Stimulated activated CD8-positive, alpha-beta memory T cell treated with anti-CD3 and anti-CD28 coated beads, Interleukin-4, amount 100 ng/mL, for 1 hour (primary cell): ENCODE measurements at places on chromosomes 5 and 9.

DNA sequence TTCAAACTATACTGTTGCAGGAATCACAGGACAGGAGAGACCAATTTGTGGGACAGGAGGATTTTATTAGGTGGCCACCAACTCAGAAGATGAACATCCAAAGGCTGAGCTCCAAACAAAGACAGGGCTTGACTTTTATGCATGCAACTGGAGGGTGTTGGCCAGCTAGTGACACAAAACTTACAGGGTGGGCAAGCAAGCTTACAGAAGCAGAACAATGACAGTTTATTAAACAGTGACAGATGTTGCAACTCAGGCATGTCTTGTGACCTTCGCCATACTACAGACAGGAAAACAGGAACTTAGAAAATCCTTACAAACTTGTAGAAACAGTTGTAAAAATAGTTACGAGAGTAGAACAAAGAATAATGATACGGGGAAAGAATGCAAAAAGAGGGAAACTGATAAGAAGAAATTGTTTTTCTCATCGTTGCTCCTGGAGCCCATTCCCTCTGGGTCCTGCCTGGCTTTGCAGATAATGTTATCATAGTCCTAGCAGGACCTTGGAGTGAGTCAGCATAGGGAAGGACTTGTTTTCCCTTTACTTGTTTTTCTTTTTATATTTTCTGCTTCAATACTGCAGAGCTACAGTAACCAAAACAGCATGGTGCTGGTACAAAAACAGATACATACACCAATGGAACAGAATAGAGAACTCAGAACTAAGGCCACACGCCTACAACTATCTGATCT, 2083.0 kb upstream of the ACO1 start:
- no peak for DNase-seq

- no peak for DNase-seq
Measured at GRCh38 chr5:104363567-104363966, 801.0 kb upstream of the NUDT12 start.

DNA sequence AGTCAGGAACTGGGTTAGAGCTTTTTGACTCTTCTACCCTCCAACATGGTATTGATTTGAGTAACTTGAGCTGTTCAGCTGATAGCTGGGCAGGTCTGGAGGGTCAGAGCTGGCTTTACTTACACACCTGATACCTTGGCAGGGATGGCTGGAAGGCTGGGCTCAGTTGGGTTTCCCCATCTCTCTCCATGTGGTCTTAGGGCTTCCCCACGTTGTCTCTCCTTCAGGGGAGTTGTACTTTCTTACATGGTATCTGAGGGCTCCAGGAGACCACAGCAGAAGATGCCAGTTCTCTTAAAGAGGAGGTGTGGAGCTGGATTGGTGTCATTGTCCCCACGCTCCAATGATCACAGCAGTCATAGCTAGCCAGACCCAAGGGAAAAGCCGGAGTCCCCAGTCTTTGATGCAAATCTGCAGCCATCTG, 25.6 kb downstream of the ISOC1 start:
- DNase-seq: no peak

- DNase-seq: no peak
Measured at GRCh38 chr5:10459080-10460055, 17.7 kb downstream of the ROPN1L start.

- DNase-seq: no peak
Measured at GRCh38 chr9:87857141-87857947, 25.3 kb upstream of the SPATA31E1 start.

DNA sequence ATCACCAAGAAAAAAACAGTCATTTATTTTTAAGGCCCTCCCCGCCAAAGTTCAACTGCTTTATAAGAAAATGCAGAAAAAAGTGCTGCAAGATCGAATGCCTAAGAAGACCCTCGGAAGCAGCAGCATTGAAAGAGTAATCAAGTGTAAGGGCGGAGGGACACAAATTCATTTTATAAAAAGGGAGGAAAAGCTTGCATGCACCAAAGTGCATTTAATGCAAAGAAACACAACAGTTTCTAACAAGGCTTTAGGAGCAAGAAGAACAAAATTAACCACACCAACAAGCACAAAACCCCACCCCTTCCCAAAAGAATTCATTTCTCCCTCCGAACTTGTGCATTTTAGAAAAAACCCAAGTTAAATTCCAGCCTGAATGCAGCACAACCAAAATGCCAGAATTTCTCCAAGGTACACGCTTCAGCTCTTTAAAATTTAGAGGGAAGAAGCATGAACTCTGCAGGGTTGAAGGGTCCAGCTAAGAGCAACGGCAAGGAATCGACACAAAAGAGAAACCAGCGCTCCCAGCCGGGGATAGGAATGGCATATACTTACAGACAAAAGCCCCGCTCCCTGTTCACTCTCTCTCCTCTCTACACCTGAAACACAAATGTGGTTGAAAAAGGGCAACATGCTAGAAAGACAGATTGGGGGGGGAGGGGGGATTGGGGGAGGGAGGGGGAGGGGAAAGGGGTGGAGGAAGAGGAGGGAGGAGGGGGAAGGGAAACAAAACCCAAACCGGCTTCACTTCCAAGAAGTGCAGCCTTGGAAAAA, at the start of gene NREP:
Gene NREP, minus strand, starts transcription at position 614 of the 774 bp plus-strand sequence. CDS start 1,422 bp downstream, outside the sequence.
- DNase-seq: no peak

DNA sequence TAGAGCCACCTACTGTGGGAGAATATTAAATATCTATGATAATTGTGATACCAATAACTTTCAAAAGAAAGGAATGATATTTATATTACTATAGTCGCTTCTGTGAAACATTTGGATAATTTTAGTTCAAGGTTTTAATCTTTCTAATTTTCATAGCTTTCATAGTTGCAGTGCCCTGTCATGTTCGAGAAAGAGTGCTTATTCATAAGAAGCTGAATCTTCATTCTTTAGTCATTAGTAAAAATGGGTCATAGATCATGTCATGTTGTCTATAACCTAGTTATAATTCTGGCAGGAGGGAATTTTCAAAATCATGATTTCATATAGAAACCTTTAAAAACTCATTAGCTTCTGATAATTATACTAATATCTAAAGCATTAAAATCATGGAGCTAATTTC, 685.6 kb downstream of the CETN3 start:
- no peak for DNase-seq

- no peak for DNase-seq
Measured at GRCh38 chr5:34491251-34491620, 164.9 kb upstream of the RAI14 start.

GRCh38 chr5:150077060-150077459, 9.3 kb downstream of the CSF1R start:
- DNase-seq: no peak

GRCh38 chr5:159669559-159669958, 246.7 kb upstream of the ADRA1B start:
- no peak for DNase-seq

GRCh38 chr9:136996361-136997292, at the start of gene CLIC3:
TSS of gene CLIC3 (minus strand) at chr9:136996568. CDS start at chr9:136996543, 25 bp downstream.
- DNase-seq: peak; percentile 30
